ENCODE measurements at places on chromosomes 3 and 15. TPM values are rescaled to one million over a fixed set of nuclear protein-coding genes. Genes with fewer than 3 reads are reported as not detected.
A peak's percentile ranks its signal among the peaks of the same experiment; 100 is the strongest.

- no peaks in the 10 kb centered on the region for H3K36me3 ChIP-seq
- no peak overlapping the region for H3K27ac ChIP-seq
These were observed 69.0 kb upstream of the LARS2 start for GRCh38 chr3:45319231-45319995.

GRCh38 chr3:31092748-31093589 is 198.5 kb upstream of the GADL1 start:
- no peak for DNase-seq
- H3K4me1 ChIP-seq = no peaks in the 10 kb centered on the region
- no peaks in the 10 kb centered on the region for H3K27me3 ChIP-seq
- no peak overlapping the region for H3K27ac ChIP-seq

GRCh38 chr15:47820057-47820746 is 102.9 kb downstream of the SEMA6D start:
- peak; percentile 62 for DNase-seq
- H3K4me3 ChIP-seq = no peak overlapping the region
- peaks cover 4% of the 10 kb centered on the region for H3K27me3 ChIP-seq
- H3K27ac ChIP-seq = no peak overlapping the region
- H3K4me1 ChIP-seq = no peaks in the 10 kb centered on the region

DNA sequence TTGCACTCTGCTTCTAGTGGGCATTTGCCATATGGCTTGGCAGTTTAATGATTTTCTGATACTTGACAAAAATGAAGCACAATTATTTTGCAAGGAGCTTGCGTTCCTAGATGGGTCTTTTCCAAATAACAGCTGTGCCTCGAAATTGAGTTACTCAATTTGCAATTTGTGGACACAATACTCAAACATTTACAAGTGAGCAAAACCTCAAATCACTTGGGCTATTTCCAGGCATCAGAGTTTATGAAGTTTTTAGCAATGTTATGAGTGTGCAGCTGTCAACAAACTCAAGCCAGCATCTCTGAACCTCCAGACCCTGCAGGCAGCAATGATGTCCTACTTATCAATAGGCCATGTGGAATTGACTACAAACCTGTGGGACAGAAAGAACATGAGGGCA is 41.3 kb downstream of the NMNAT3 start:
- no peak for DNase-seq
- H3K4me3 ChIP-seq = no peak overlapping the region
- H3K27ac ChIP-seq = no peak overlapping the region
- no peaks in the 10 kb centered on the region for H3K36me3 ChIP-seq
- H3K27me3 ChIP-seq = no peaks in the 10 kb centered on the region

Gene SLC28A2
- not detected for total RNA-seq

Gene ERC2
- total RNA-seq = 7.4 TPM

Gene ESYT3
- 2.6 TPM for total RNA-seq

Gene GOLGA6L9
- total RNA-seq = 5.2 TPM

DNA sequence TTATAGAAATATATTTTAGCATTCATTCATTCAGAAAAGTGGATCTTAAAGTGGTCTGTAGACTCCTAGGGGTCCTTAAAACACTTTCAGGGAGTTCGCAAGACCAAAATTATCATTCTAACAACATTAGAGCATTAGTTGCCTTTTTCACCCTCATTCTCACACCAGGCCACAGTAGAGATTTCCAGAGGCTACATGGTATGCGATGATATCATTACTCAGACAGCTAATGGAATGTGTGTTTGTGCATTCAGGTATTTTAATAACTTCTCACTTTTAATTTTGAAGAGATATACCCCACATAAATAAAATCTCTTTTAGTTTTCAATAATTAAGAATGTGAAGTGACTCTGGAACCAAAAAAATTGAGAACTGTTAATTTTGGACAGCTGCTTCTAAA is 206.9 kb downstream of the NSUN3 start:
- H3K27ac ChIP-seq = peak overlapping the region; percentile 36
- DNase-seq = peak; percentile 39
- H3K4me3 ChIP-seq = no peak overlapping the region
- H3K36me3 ChIP-seq = no peaks in the 10 kb centered on the region
- no peaks in the 10 kb centered on the region for H3K27me3 ChIP-seq
- H3K4me1 ChIP-seq = peaks cover 9% of the 10 kb centered on the region

DNA sequence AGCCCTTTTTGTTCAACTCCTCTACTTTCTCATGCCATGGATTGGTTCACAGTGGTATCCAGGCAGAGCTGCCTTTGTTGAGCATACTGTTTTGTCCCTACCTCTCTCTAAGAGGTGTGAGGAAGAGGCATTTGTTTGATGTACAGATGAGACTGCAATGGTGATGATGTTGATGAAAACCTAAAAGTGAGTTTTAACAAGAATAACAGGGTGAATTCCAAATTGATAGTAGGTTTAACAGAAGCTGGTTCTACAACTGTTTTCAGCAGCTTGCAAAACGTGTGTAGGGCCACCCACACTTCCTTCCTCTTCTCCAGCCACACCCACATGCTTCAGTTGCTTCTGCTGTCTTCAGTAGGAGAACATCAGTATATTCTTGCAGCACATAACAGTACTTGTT is 10.2 kb downstream of the SNRK start:
- no peak for DNase-seq
- H3K4me3 ChIP-seq = no peak overlapping the region
- H3K4me1 ChIP-seq = peaks cover 4% of the 10 kb centered on the region
- no peaks in the 10 kb centered on the region for H3K27me3 ChIP-seq
- no peak overlapping the region for H3K27ac ChIP-seq
- no peaks in the 10 kb centered on the region for H3K36me3 ChIP-seq

Gene SUSD5
- 2.9 TPM for total RNA-seq

Gene FAM3D
- total RNA-seq = not detected

DNA sequence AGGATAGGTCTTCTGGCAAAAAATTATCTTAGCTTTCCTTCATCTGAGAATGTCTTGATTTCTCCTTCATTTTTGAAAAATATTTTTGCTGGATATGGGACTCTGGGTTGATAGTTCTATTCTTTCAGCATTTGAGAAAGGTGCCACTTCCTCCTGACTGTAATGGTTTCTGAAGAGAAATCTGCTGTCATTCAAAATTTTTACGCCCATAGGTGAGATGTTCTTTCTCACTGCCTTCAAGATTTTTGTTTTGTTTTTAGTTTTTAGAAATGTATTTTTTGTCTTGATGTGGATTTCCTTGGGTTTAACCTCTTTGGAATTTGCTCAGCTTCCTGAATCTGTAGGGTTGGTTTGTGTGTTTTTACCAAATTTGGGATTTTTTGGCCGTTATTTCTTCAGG is 37.1 kb upstream of the ATP2B2 start:
- H3K36me3 ChIP-seq = no peaks in the 10 kb centered on the region
- no peaks in the 10 kb centered on the region for H3K27me3 ChIP-seq
- H3K27ac ChIP-seq = no peak overlapping the region
- H3K4me3 ChIP-seq = no peak overlapping the region
- DNase-seq = no peak

DNA sequence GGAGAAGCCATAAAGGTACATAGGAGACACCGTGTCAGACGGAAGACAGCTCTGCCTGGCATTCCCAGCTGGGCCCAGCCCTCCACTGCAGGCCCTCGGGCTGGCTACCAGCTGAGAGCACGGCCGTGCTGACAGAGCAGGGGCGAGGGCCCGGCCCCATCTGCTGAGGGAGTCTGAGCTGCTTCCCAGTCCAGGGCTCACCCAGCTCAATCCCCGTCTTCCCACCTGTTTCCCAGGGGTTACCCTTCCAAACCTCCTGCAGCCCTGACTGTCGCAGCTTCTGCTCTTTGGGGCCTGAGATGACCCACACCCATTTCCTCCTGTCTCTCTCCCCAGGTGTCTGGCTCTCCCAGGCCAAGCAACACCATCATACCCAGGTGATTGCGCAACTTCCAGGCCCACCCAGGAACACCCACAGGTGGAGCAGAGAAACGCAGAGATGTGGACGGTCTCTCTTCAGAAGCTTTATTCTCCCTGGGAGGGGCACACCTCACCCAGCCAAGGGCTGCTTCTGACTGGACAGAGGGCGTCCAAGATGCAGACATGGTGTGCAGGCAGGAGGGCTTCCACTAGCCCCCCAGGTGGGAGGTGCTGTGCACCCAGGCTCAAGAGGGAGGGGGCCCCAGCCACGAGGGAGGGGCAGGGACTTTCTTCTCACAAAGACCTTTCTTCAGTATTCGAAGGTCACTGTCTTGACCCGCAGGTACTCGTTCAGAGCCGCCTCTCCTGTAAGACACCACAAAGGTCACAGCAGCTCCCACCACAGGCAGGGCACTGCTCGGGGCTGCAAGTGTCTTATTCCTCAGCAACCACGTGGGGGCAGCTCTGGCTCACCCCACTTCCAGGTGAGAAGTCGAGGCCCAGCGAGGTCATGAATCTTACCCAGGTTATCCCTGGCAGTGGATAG is 19.4 kb upstream of the SLC41A3 start:
- no peak overlapping the region for H3K27ac ChIP-seq
- H3K36me3 ChIP-seq = no peaks in the 10 kb centered on the region
- H3K4me1 ChIP-seq = no peaks in the 10 kb centered on the region
- no peak overlapping the region for H3K4me3 ChIP-seq

Gene SYNPR
- total RNA-seq = not detected

Gene CCR5
- total RNA-seq = not detected

GRCh38 chr3:16614033-16615031 is 9.1 kb upstream of the DAZL start:
- H3K27ac ChIP-seq = no peak overlapping the region
- H3K4me3 ChIP-seq = no peak overlapping the region
- no peaks in the 10 kb centered on the region for H3K27me3 ChIP-seq
- no peaks in the 10 kb centered on the region for H3K4me1 ChIP-seq

GRCh38 chr15:101244036-101244781 is 7.6 kb downstream of the CHSY1 start:
- H3K27ac ChIP-seq = no peak overlapping the region
- H3K4me3 ChIP-seq = no peak overlapping the region
- H3K27me3 ChIP-seq = no peaks in the 10 kb centered on the region
- peak; percentile 62 for DNase-seq

DNA sequence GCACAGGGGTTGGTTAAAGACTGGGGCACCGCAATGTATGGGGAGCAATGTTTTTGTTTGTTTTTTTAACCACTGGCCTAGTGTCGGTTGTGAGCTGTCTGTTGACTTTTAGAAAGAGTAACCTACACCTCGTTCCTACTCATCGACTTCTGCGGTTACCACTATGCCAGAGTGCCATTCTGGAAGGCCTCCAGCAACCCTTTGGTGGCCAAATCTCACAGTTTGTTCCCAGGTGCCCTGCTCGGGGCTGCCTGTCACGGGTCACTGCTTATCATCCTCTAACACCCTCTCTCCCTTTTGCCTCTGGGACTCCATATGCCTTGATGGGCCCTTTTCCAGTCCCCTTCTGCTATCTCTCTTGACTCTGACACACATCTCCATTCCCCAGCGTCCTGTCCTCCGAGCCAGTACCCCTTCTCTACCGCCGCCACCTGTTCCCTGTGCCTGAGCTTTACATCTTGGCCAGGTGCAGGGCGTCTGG is 290.4 kb upstream of the C2CD4B start:
- H3K27ac ChIP-seq = peak overlapping the region; percentile 43
- peak; percentile 33 for DNase-seq
- no peak overlapping the region for H3K4me3 ChIP-seq
- H3K27me3 ChIP-seq = no peaks in the 10 kb centered on the region

Gene CHRNB4
- total RNA-seq = not detected

- no peaks in the 10 kb centered on the region for H3K27me3 ChIP-seq
- no peak for DNase-seq
- H3K4me3 ChIP-seq = no peak overlapping the region
- H3K36me3 ChIP-seq = no peaks in the 10 kb centered on the region
- no peak overlapping the region for H3K27ac ChIP-seq
- H3K4me1 ChIP-seq = peaks cover 24% of the 10 kb centered on the region
These were observed 72.8 kb upstream of the ITGA11 start for GRCh38 chr15:68504681-68505170.

DNA sequence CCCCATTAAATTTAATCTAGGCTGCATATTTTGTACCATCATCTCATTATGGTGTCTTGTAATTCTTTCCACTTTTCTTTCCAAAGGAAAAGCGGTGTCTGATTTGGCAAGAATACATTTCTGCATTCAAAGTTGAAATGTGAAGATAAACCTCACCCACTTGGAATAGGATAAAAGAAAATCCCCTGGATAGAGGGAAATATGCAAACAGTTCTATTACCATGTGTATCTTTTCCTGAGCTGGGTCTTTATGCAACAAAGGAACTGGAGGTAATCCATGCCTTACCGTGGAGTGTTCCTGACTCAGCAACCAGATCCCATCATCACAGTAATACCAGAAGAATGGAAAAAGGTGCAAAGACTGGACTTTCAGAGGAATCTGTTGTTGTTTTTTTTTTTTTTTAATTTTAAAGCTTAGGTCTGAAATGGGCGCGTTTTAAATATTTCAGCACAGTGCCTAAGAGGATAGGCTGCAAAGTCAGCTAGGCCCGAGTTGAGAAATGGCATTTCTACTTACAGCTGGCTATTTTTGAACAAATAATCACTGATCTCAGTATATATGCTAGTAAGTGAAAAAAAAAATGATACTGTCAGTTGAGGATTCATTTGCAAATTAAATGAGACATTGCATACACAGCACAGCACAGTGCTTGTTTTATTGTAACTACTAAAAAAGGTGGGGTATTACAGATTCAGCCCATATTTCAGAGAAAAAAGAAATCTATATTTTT is 55.5 kb upstream of the ADAMTS9 start:
- no peak overlapping the region for H3K27ac ChIP-seq
- no peaks in the 10 kb centered on the region for H3K27me3 ChIP-seq
- H3K4me1 ChIP-seq = no peaks in the 10 kb centered on the region
- H3K36me3 ChIP-seq = no peaks in the 10 kb centered on the region

Gene GOLGA6A
- total RNA-seq = 0.31 TPM

DNA sequence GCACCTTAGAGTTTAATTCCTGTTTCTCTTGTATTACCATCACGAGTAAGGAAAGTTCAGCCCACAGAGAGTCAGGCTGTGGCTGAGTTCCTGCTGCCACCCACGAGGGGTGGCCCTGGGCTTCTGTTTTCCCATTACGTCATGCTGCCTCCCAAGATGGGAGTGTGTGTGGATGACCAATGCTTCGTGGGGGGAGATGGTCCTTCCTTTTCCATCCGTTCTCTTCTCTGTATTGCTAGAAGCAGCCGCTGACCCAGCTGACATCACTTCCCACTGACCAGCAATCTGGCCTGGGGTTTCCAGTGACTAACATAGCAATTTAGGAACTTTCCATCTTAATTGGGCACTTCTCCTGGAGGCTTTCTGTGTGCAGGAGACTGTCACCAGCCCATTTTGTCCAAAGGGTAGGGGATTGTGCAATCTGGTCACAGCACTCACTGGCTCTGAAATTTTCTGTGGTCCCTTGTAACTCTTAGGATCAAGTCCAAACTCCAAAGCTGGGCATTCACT is 9.3 kb downstream of the IRAK2 start:
- H3K27ac ChIP-seq = peak overlapping the region; percentile 93
- H3K27me3 ChIP-seq = no peaks in the 10 kb centered on the region
- no peaks in the 10 kb centered on the region for H3K36me3 ChIP-seq
- no peak overlapping the region for H3K4me3 ChIP-seq
- peak; percentile 99 for DNase-seq

GRCh38 chr3:41768363-41768762 is 193.5 kb downstream of the ULK4 start:
- no peaks in the 10 kb centered on the region for H3K27me3 ChIP-seq
- H3K36me3 ChIP-seq = no peaks in the 10 kb centered on the region
- no peak for DNase-seq
- no peaks in the 10 kb centered on the region for H3K4me1 ChIP-seq
- H3K4me3 ChIP-seq = no peak overlapping the region

Data from astrocyte (in vitro differentiated cells and primary cell).